Heart left ventricle (tissue), 16 donors: ENCODE measurements at places on chromosomes 12 and 14. TPM values are rescaled to one million over a fixed set of nuclear protein-coding genes. Genes with fewer than 3 reads are reported as not detected.

DNA sequence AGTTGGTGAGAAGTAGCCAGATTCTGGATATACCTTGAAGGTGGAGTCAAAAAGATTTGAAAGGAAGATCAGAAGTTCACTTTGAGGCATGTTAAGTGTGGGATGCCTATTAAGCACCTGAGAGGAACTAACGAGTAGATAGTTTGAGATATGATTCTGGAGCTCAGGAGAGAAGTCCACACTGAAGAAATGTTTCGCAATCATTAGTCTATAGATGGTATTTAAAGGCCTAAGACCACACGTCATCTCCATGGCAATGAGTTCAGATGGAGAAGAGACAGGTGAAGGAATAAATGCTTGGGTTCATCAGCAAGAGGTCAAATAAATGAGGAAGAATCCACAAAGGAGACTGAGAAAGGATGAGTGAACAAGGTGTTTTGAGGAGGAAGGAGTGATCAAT, 192.9 kb upstream of the NEDD1 start:
- DNase-seq = no peak

DNA sequence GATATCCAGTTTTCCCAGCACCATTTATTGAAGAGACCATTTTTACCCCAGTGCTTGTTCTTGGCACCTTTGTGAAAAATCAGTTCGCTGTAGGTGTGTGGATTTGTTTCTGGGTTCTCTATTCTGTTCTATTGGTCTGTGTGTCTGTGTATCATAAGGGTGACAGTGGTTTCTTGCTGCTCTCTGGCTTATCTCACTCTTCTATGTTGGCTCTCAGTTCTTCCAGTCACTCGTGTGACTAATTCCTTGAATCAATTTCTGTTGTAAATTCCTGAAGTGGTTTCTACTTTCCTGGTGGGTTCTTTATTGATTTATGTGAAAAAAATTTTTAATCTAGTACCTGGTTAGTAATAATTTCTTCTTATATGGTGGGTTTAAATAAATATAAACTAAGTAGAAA, 58.3 kb downstream of the OTOGL start:
- DNase-seq = no peak

GRCh38 chr12:59595565-59595882, 305 bp upstream of the SLC16A7 start:
- DNase-seq = no peak

DNA sequence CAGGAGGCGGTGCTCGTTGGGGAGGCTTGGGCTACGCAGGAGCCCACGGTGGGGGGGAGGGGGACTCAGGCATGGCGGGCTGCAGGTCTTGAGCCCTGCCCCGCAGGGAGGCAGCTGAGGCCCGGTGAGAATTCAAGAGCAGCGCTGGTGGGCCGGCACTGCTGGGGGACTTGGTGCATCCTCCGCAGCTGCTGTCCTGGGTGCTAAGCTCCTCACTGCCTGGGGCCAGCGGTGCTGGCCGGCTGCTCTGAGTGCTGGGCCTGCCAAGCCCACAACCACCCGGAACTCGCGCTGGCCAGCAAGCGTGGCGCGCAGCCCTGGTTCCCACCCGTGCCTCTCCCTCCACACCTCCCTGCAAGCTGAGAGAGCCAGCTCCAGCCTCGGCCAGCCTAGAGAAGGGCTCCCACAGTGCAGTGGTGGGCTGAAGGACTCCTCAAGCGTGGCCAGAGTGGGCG, 3.2 kb downstream of the METTL25 start:
- peak; percentile 57 for DNase-seq

DNA sequence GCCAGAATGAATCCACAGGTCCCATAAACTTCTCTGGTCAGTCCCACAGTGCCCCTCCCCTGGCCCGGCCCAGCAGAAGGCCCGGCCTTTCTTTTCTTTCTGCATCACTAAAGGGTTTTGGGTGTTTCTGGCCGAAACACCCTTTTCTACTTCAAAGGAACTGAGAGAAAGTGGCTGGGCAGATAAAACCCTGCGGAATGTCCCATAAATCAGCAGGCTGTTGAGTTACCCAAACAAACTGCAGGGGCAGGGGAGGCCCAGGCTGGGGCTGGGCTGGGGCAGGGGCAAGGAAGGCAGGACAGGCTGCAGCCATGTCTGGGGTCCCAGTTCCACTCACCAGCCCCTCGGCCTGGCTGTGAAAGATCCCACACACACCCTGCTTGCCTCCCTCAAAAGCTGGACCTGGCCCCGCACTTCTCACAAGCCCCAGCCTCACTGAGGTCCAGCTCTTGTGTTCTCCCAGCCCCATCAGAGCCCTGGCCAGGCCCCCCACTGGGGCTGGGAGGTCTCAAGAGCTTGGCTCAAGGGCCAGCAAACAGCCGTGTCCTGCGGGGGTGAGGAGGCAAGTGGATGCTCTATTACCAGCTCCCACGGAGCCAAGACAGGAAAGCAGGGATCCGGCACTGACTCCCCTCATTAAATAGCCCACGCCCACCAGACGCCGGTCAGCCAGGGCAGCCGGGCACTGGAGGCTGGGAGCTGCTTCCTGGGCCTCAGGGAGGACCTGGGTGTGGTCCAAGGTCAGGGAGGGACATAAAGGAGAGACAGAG, 41.9 kb downstream of the CCNK start:
- peak; percentile 53 for DNase-seq

DNA sequence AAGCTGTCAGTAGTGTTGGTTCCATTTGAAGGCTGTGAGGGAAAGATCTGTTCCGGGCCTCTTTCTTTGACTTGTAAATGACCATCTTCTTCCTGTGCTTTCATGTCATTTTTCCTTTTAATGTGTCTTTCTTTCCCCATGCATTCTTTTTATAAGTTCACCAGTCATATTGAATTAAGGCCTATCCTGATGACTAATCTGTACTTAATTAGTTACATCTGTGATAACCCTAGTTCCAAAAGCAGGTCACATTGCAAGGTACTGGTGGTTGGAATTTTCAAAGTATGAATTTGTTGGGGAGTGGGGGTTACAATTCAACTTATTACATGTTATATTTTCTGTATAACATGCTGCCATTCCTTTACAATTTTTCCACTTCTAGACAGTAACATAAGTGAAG, 1642.1 kb upstream of the FLRT2 start:
- no peak for DNase-seq

- peak; percentile 22 for DNase-seq
Observed at GRCh38 chr12:116759783-116760621, 21.9 kb downstream of the RNFT2 start.

- DNase-seq = no peak
Observed at GRCh38 chr14:84228702-84229101, 1301.2 kb upstream of the FLRT2 start.

GRCh38 chr14:69879175-69880043, at the start of gene SMOC1:
Gene SMOC1 (plus strand): TSS chr14:69879416. CDS start chr14:69879679, 263 bp downstream.
- peak; percentile 43 for DNase-seq

DNA sequence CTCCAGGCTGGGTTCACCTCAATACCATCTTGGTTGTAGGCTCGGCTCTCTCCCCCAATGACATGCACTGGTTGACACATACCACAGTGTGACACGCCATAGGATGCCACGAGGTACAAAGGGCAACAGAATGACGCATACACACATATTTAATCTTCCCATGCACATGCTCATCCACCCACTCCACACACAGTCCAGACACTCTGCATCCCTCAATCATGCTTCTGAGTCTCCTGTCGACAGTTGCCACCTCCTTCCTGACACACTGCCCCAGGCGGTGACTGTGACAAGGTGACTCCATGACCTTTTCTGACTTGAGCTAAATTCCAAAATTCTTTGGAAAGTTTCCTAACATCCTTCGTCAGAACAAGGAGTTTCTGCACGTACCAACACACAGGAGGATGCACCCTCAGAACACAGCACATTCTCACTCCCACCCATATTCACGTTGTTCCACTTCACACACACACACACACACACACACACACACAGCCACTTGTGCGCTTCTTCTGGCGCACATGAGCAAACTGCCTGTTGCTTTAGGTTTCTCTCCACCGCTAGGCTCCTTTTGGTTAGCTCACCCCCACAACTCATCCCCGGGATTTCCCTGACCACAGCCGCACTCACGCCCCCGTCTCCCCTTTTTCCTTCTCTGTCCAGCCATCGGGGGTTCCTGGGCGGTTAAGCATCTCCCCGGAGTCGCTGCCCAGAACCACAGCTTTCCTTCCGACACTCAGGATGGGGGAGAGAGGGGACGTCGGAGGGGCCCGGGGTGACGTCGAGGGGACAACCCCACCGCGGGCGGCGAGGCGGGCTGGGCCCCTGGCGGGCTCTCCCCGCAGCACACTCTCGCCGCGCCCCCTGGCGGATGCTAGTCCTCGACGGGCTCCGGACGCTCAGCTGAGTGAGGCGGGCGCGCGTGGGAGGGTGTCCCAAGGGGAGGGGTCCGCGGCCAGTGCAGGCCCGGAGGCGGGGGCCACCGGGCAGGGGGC, 536 bp upstream of the WNT1 start:
- DNase-seq = peak; percentile 64

DNA sequence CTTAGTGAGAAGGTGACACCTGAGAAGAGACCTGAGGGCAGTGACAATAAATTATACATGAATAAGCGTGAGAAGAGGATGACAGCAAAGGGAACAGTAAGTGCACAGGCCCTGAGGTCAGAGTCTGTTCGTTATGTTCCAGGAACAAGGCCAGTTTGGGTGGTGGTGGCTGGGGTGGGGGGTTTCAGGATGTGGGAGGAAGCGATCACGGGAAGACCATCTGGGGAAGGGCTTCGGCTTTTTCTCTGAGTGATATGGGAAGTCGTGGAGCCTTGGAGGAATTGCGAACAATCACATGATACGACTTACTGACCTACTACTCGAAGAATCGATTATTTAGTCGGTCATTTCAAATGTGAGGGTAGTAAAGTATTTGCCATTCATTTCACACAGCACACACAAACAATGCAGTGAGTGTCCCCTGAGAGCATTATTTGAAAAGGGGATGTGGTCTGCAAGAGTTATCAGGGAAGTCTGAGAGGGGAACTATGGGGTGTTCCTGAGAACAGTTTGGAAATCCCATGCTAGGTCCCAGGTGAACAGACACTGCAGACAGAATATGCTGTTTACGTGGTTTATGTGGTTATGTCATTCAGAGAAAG, 94.7 kb downstream of the SLC38A1 start:
- no peak for DNase-seq

- no peak for DNase-seq
Observed at GRCh38 chr12:129901254-129901653, 2.6 kb downstream of the TMEM132D start.

- DNase-seq = no peak
Observed at GRCh38 chr12:13368431-13368830, 171.9 kb downstream of the EMP1 start.

DNA sequence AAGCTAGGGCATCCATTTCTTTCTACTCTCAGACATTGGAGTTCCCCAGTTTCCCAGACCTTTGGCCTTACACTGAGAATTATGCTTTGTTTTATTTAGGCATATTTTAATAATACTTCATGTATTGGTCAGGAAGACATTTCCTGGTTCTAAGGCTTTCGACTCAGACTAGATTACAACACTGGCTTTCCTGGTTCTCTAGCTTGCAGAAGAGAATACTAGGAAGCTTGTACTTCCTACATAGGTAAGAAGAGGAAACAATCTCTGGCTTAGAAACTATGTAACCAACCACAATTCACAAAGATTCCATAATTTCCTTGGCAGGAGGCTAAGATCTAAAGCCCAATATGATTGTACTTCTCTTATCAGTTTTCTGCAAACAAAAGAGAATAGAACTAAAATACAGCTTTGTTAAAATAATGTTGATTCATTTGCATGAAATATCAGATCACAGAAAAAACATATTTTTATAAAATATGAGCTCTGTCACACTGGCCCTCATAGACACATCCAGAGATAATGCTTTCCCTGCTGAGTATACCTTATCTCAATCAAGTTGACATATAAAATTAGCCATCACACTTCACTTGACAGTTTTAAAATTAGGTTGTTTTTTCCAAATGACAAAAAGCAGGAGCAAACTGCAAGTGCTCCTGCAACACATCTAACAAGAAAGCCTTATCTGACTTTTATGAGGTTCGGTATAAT, 30.5 kb downstream of the CLEC2D start:
- no peak for DNase-seq

DNA sequence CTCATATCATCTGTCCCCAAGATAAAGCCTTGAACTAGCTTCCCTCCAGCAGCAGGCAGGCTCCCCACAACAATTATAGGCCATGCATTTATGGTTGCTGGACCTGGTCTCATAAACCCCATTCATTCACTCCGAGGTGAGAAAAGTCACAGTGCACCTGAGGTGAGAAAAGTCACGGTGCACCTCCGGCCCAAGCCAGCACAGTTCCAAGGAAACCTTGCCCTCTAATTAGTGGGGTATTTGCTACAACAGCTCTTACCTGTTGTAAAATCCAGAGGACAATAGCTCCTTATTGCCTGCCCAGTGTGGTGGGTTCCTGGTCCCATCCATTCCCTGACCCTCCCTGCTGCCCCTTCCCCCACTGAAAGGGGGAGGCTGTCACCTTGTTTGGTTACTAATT, 65.6 kb downstream of the FBXL14 start:
- DNase-seq = no peak

DNA sequence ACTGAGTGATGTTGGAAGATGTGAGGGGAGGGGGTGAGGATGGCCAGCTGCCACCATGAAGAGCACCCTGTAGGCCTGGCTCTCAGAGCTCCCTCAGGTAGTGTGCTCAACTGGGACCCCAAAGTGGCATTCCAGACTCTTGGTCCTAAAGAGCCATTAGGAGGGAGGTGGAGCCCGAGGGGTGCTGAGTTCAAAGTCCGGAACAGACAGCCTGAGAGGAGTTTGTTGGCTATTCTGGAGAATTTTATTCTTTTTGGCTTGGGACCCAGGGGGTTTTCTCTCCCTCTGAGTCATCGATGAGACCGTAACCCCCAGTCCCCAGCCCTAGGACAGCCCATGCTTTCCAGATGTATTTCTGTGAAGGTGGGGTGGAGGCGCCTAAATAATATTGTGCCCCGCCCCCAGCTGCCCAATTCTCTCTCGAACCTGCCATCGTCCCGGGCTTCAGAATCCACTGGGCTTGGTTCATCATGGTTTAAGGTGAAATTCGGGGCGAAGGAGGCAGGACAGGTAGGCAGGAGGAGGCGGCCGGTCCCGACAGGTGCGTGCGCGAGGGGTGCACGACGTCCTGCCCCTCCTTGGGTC, 690 bp upstream of the RBP5 start:
- DNase-seq = no peak

DNA sequence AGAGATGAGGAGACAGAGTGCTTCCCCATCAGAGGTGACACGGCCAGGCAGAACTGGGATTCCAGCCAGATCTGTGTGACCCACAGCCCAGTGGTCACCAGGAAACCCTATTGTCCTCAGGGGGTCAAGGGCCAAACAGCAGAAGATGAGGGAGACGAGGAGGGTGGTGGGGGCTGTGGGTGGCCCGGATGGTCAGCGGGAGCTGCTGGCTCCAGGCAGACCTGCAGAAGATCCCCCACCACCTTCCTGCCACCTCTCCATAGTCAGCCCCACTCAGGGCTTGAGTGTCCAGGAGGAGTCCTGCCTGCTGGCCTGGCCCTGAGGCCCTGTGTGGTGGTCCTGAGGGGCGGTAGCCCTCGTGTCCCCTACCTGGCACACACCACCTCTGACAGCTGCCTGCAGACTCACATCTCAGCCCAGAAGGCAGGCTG, 136.8 kb downstream of the CALM1 start:
- DNase-seq = peak; percentile 50

- no peak for DNase-seq
Observed at GRCh38 chr14:97213720-97214119, 416.5 kb downstream of the VRK1 start.

- DNase-seq = no peak
Observed at GRCh38 chr14:30468354-30468753, 90.6 kb upstream of the G2E3 start.

TAS2R50 gene
- total RNA-seq = 0.52 TPM

EIF2S3B gene
- total RNA-seq = 1.1 TPM

BORCS5 gene
- total RNA-seq = 8.4 TPM

PAX9 gene
- not detected for total RNA-seq

DEPDC4 gene
- total RNA-seq = 0.33 TPM

ZCRB1 gene
- total RNA-seq = 62.9 TPM

TRPV4 gene
- total RNA-seq = 0.38 TPM

ITFG2 gene
- total RNA-seq = 21.7 TPM
